Caco-2 (cell line): ENCODE measurements at places on chromosomes 5 and 9. TPM values are rescaled to one million over a fixed set of nuclear protein-coding genes. Genes with fewer than 3 reads are reported as not detected.
A peak's percentile ranks its signal among the peaks of the same experiment; 100 is the strongest.

Gene ADAMTS12
- 0.35 TPM in 1 of 2 replicates, not detected in the other for total RNA-seq

Gene CCL27
- total RNA-seq, result not detected in 2 replicates

Gene NRG2
- 0.59 TPM in 1 of 2 replicates, not detected in the other for total RNA-seq

Gene BARHL1
- not detected in 2 replicates for total RNA-seq

Gene LMBRD2
- 11.5 and 15.2 TPM in 2 replicates for total RNA-seq

Gene DENND4C
- total RNA-seq, result 40.1 and 46.9 TPM in 2 replicates

Gene ADRB2
- total RNA-seq, result not detected in 2 replicates

Gene LCN2
- total RNA-seq, result not detected in 2 replicates

Gene TMEM252
- total RNA-seq, result not detected in 2 replicates

Gene SPINK6
- not detected in 2 replicates for total RNA-seq

DNA sequence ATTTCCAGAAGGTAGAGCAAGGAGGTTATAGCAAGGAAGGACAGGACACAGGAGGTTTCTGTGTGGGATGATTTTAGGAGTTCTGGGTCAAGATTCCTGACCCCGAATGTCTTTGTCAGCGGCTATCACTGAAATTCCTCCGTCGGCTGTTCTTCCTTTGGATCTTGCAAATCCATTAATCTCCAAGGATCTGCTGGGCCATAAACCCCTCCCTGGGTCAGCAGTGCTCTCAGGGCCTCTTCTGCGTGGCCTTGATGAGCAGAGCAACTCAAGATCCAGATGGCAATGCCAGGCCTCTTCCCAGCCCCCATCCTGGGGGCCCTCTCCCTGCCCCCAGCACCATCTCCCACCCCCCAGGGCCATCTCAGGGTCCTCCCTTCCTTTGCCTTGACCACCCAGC lies 16.3 kb upstream of the COL27A1 start:
- DNase-seq, result peak; percentile 27

GRCh38 chr9:71519098-71519696 lies 249.1 kb downstream of the CEMIP2 start:
- no peak for DNase-seq

DNA sequence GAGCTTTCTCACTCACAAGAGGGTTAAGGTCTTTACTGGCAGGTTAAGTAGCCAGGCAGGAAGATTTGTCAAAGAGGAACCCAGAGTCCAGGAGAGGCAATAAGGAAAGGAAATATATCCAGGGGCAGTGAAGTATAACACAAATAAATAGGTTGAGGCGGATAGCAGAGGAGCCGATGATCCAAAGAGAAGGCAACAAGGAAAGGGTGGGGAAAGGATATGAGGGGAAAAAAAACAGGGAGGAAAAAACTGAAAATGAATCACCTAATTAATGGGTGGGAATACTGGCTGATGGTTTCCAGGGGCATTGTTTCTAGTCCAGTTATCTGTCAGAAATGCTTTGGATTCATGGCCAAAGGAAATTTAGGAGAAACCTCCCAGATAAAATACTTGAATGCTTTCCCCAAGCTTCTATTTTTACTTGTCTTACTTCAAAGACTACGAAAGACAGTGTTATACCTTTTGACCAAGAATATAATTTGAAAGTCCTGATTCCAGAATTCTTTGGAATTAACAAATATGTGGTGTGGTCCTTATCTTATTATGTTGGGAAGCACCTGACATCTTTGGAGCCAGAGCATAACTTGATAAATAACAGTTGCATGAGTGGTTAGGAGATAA lies 146.5 kb downstream of the AOPEP start:
- DNase-seq, result no peak

GRCh38 chr9:115401756-115402327 lies 283.9 kb upstream of the TNC start:
- no peak for DNase-seq

GRCh38 chr9:122857815-122858214 lies 29.4 kb upstream of the PDCL start:
- DNase-seq, result no peak

DNA sequence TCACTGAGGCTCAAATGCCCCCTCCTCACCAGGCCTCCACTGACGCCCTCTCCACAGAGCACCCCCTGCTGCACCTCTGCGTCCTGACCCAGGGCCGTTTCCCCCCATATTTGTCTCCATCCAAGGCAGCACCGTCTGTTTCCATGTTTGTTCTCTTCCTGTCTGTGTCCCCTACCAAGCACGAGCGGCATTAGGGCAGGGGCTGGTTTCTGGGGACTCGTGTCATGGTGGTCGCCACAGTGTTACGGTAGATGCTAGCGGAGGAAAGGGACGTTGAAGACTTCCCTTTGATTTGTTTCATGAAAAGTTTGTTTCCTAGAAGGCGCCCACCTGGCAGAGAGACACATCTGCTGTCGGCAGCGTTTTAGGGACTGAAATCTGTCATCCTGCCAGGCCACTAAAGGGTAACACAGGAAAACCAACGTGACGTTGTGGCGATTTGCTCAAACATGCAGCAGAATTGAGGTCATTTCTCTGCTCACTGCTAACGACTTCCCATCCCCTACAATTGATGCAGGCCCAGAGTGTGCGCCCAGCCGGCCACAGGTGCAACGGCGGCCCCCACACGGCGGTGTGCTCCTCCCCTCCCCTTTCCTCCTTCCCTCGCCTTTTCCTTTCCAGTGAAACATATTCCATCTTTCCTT lies 79.3 kb upstream of the IRX4 start:
- no peak for DNase-seq

GRCh38 chr5:64180661-64181343 lies 15.2 kb downstream of the RNF180 start:
- DNase-seq, result no peak

DNA sequence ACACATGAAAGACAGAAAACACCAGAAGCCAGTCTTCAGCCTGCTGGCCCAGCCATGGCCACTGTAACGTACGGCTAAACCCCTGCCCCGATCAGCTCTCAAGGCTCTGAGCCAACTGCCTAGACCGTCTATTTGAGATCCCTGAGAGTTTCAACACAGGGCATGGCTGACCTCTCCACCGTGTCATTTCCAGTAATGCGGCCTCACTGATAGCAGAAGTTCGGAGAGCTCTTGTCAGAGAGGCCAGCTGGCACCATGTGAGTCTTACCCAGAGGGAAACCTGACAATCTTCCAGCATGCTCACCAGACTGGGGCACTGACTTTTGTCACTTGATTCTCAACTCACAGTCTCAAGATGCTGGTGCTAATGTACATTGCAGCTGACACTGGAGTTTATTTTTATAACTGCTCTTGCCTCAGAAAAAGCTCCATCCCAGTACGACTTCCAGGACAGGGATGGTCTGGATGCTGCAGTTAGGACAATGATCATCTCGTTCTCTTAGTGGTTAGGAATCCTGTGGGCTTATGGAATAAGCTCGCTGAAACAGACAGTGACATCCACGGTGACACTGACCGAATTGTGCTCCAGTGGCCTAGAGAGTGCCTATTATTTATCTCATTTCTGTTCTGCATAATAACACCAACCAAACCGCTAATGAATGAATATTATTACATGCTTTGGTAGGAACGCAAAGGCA lies 372.7 kb downstream of the ICE1 start:
- no peak for DNase-seq

- DNase-seq, result no peak
These were observed 737 bp downstream of the RNF180 start for GRCh38 chr5:64166201-64166959.

DNA sequence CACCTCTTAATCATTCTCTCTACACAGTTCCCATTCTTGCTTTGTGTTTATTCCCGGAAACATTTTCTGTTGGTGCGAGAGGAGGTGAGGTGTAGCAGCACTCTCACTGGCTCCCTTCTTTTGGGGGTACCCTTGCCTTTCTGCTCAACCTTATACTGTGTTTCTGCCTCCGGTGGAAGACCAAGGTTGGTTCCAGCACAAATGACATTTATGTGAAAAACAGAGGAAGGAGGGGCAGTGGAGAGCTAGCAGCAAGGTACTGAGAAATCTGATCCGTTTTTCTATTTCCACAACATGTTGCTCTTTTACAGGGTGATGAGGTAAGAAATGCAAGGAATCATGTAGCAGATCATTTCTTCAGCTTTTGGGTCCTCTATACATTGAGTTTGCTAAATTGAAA lies 648.0 kb upstream of the DMAC1 start:
- DNase-seq, result no peak

- no peak for DNase-seq
These were observed 245.1 kb downstream of the AOPEP start for GRCh38 chr9:94971378-94972131.

DNA sequence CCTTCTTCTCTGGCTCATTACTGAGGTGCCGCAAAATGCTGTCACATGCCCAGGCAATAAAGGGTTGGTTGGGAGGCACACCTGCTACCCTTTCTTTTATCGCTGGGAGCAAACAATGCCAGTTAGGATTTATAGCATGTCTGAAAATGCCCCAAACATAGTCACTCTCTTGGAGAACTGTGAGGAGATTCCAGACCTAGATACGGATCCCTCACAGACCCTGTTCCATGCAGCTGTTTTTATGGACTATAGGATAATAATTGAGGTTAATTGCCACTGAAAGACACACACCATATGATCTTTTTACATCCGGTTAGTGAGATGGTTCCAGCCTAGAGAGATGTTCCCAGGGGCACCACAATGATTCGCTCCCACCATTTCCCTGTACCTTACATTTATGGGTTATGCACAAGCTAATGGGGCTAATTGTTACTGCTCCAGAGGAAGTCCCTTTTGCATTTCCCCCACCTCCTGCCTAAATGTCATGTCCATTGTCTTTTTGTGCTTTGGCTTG lies 318.1 kb downstream of the PIK3R1 start:
- no peak for DNase-seq

GRCh38 chr5:100901821-100902341 lies 1.2 kb downstream of the ST8SIA4 start:
- no peak for DNase-seq

GRCh38 chr9:32991897-32992594 lies 9.4 kb downstream of the APTX start:
- no peak for DNase-seq

DNA sequence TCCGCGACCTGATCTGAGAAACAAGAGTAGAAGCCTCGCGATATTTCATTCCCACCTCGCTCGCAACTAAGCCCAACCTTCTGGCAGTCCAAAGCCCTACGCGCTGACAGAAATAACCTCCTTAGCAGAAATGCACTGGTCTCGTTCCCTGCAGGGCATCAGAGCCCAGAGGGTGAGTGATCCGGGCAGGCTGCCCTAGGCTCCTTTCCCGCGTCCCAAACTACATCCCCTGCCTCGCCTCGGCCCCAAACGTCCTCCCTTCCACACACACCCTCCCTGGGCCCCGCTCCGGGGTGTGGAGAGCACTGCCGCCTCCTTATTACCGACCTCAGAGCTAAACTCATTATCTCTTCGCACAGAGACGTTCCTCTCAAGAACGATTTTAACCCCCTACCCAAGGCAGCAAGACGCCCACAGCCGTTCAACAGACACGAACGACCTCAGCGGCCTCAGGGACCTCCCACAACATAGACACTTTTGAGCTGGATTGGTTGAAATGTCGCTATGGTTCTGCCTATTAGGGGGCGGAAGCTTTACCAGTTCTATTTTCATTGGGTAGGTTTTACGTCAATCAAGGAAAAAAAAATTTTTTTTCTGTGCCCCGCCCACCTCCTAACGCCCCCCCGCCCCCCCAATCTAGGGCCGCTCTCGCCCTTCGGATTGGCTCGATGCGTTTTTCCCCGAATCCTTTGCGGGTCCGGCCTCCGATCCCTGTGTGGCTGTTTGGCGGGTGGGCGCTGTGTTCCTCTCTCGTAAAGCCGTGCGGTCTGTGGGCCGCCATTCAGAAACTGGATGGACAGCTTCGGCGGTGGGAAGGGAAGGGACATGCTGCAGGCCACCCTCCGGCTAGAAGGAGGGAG lies at the start of gene CETN3:
TSS of gene CETN3 (minus strand) at position 439 of the 860 bp plus-strand sequence. CDS start at position 344, 95 bp downstream.
- DNase-seq, result peak; percentile 97

- DNase-seq, result peak; percentile 68
These were observed 23.9 kb downstream of the DCANP1 start for GRCh38 chr5:135423146-135423845.

- DNase-seq, result no peak
These were observed 92.8 kb downstream of the SNX18 start for GRCh38 chr5:54610197-54610944.

DNA sequence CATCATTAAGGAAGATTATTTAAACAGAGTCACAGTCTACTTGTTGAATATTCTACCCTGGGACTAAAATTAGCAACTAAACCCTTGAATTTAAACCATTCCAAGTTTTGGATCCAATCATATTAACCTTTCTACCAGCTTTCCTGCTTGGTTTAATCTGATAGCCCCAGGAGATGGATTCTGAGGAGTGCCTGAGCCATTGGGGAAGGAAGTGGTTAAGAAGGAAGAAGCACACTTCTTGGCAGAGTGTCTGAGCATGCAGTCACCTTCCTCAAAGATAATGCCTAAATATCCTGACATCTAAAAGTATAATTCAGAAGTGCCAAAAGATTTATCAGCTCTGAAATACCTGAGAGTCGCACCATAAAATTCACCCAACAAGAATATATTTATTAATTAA lies 74.1 kb upstream of the SNCAIP start:
- DNase-seq, result no peak

DNA sequence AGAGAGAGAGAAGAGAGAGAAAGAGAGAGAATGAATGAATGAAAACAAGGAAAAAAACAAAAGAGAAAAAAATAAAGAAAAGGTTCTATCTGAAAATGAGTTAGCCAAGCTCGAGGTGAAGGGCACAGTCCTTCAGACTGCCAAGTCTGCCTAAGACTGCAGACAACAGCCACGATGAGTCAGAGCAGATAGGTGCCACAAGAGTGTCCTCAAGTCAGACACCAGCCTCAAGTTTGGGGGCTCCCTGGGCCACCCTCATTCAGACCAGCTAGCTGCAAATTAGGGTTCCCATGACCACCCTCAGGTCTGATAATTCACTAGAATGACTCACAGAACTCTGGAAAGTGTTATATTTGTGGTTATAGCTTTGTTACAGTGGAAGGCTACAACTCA lies 13.9 kb upstream of the HABP4 start:
- no peak for DNase-seq

DNA sequence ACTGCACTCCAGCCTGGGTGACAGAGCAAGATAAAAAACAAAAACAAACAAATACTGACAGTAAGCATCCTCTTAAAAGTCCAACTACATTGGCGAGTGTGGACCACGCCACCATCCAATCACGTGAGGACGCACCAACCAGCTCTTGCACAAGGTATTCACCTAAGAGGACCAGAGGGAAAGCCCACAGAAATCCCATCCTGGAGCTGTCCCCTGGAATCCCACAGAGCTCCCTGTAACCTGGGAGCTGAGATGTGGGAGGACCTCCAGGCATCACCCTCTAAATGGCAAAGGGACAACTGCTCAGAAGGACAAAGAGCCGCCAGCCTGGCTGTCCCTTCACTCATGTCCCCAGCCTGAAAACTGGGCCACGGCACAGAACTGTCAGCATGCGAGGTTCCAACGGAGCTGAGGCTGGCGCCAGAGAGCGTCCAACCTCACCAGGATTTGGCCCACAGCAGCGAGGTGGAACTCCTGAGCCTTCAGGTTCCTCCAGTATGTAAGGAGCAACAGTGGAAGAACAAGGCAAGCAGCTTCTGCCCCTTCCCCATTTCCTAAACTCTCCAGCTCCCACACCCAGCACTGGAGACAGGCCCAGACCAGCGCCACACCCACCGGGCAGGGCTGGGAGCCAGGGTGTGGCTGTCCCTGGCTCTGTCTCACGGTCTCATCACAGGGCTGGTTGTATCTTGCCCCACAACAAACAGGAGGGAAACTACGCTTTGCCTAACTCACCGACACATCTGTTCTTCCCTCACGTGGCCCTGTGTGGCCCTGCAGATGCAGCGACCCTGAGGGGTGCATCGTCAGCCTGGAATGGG lies 15.2 kb downstream of the IPPK start:
- DNase-seq, result no peak
